CD4-positive, alpha-beta T cell (primary cell): ENCODE measurements at places on chromosomes 2 and 18.

- no peak for DNase-seq
These were observed 419.7 kb upstream of the ZEB2 start for GRCh38 chr2:144939590-144939989.

- DNase-seq: no peak
These were observed 322.1 kb downstream of the EN1 start for GRCh38 chr2:118525346-118525745.

GRCh38 chr2:235234736-235235135 is 259.1 kb upstream of the AGAP1 start:
- no peak for DNase-seq

DNA sequence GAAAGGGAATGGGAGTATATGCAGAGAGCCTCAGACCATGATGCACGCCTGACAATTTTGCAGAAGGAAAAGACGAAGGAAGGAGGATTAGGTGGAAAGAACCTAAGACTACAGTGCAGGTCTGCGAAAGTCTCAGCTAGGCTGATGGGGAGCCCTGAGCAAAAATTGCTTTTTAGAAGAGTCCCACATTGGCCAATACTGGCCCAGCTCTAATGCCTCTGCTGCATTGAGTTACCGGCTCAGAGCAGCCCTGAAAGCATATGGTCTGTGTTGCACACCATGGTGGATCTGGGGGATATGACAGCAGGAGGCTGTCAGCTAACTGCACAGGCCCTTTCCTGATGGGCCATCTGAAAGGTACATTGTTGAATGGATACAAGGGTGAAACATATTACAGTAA is 48.3 kb upstream of the CAVIN2 start:
- no peak for DNase-seq

GRCh38 chr2:12547566-12548170 is 169.1 kb upstream of the TRIB2 start:
- no peak for DNase-seq

- DNase-seq: no peak
These were observed 236.9 kb upstream of the RAB6C start for GRCh38 chr2:129742415-129743180.
